ENCODE measurements at places on chromosomes 4 and X.

DNA sequence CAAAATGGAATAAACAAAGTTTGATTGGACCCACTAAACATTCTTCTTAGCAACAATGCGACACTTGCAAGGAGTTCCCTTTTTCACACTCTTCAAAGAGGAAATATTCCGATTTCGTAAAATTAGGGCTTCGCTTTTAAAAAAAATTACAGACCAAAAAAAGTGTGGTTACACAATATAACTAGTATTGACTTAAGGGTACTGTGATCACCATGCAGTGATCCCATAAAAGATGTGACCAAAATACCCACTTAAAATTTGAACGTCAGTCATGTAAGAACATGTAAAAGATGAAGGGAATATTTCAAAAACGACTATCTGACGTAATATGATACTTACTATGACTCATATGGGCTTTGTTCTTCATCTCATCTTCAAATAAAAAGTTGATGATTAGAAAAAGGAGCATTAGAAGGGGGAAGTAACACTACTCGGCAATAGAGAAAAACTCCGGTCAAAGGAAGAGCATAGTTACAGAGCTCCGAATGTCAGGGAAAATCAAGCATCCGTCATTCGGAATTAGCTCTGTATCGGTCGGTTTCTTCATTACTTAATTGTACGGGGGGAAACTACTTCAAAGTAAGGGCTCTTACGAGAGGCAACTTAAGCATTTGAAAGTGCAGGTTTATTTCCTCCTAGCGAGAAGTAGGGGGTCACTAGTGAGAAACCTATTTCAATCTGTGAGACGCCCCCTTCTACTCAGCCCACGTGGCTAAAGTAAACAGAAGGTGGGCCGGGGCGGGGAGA is 1.3 kb upstream of the TET2 start:
- DNase-seq, result no peak

GRCh38 chr4:53500546-53500945 is 90.7 kb downstream of the LNX1 start:
- DNase-seq, result no peak

GRCh38 chr4:85783900-85784299 is 308.9 kb downstream of the ARHGAP24 start:
- no peak for DNase-seq

DNA sequence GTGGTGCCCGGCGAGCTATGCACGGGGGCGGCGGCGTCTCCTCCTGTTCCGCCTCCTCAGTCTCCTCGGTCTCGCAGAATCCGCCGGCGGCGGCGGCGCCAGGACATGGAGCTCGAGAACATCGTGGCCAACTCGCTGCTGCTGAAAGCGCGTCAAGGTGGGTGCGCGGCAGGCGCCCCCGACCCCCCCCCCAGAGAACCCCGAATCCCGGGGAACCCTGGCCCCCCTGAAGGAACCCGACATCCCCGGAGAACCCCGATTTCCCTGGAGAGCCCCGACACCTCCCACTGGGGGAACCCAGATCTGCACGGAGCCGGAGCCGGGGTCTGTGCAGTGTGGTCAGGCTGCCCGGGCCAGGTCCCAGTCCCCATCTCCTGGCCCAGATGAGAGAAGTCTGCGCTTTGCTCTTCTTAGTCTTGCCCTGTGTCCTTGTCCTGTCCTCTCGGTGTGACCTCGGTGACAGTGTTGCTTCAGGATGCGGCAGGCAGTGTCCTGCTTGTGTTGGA is 648 bp downstream of the GRK4 start:
- no peak for DNase-seq

DNA sequence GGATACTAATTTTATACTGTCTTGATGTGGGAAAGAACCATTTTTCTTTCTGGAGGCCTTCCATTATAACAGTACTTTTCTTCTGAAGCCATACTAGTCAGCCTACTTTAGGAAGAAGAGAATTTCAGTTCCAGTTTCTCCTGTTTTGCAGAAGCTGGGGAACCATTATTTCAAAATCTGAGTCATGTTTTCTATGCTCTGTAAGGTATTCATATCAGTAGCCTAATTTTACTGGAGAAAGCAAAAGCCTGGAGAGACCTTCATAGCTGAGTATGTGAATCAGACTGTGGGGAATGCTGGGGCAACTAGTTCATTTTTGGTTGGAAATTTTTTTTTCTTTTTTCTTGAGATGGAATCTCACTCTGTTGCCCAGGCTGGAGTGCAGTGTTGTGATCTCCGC is 22.4 kb downstream of the AFF1 start:
- peak; percentile 58 for DNase-seq
